ENCODE measurements at places on chromosomes 1 and 21. TPM values are rescaled to one million over a fixed set of nuclear protein-coding genes. Genes with fewer than 3 reads are reported as not detected.

- no peaks in the 10 kb centered on the region for H3K4me1 ChIP-seq
- H3K27me3 ChIP-seq: no peaks in the 10 kb centered on the region
- no peak for DNase-seq
- no peak overlapping the region for H3K4me3 ChIP-seq
- H3K27ac ChIP-seq: no peak overlapping the region
Measured at GRCh38 chr21:42688841-42689371, 35.5 kb downstream of the PDE9A start.

- H3K4me3 ChIP-seq: no peak overlapping the region
- H3K27ac ChIP-seq: no peak overlapping the region
- no peaks in the 10 kb centered on the region for H3K36me3 ChIP-seq
- no peaks in the 10 kb centered on the region for H3K27me3 ChIP-seq
- no peaks in the 10 kb centered on the region for H3K4me1 ChIP-seq
- DNase-seq: no peak
Measured at GRCh38 chr1:78560811-78561210, 59.4 kb upstream of the IFI44L start.

- H3K4me1 ChIP-seq: peaks cover 36% of the 10 kb centered on the region
- H3K36me3 ChIP-seq: peaks cover 98% of the 10 kb centered on the region
- no peak for DNase-seq
- H3K4me3 ChIP-seq: peak overlapping the region; percentile 95
Measured at GRCh38 chr1:39413902-39414528, 77.4 kb upstream of the BMP8A start.

- peaks cover 97% of the 10 kb centered on the region for H3K27me3 ChIP-seq
- no peaks in the 10 kb centered on the region for H3K36me3 ChIP-seq
- DNase-seq: no peak
- no peaks in the 10 kb centered on the region for H3K4me1 ChIP-seq
- H3K4me3 ChIP-seq: no peak overlapping the region
Measured at GRCh38 chr1:175388285-175388684, 195.7 kb upstream of the KIAA0040 start.

GRCh38 chr1:154192476-154192875 lies 576 bp upstream of the TPM3 start:
- H3K36me3 ChIP-seq: no peaks in the 10 kb centered on the region
- DNase-seq: no peak
- H3K27ac ChIP-seq: no peak overlapping the region
- H3K4me3 ChIP-seq: no peak overlapping the region

DNA sequence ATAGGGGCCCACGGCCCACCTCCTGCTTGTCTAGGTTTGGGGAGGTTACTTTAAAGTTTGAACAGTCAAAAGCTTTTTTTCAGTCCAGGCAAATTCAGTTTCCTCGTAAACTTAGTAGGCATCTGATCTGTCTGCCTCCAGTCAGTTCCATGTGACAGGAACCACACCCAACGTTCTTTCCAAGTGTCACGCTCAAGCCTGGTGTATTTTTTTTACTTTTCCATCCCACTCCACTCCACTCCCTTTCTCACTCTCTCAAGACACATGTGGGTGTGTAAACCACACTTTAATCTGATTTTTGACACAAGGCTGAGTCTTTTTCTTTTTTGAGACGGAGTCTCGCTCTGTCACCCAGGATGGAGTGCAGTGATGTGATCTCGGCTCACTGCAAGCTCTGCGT lies 60.3 kb upstream of the GPR153 start:
- no peaks in the 10 kb centered on the region for H3K4me1 ChIP-seq
- H3K36me3 ChIP-seq: no peaks in the 10 kb centered on the region
- H3K27me3 ChIP-seq: no peaks in the 10 kb centered on the region
- no peak for DNase-seq

- H3K4me3 ChIP-seq: no peak overlapping the region
- H3K27me3 ChIP-seq: peaks cover 5% of the 10 kb centered on the region
- peaks cover 12% of the 10 kb centered on the region for H3K4me1 ChIP-seq
Measured at GRCh38 chr1:224592636-224593582, 23.2 kb upstream of the CNIH3 start.

DNA sequence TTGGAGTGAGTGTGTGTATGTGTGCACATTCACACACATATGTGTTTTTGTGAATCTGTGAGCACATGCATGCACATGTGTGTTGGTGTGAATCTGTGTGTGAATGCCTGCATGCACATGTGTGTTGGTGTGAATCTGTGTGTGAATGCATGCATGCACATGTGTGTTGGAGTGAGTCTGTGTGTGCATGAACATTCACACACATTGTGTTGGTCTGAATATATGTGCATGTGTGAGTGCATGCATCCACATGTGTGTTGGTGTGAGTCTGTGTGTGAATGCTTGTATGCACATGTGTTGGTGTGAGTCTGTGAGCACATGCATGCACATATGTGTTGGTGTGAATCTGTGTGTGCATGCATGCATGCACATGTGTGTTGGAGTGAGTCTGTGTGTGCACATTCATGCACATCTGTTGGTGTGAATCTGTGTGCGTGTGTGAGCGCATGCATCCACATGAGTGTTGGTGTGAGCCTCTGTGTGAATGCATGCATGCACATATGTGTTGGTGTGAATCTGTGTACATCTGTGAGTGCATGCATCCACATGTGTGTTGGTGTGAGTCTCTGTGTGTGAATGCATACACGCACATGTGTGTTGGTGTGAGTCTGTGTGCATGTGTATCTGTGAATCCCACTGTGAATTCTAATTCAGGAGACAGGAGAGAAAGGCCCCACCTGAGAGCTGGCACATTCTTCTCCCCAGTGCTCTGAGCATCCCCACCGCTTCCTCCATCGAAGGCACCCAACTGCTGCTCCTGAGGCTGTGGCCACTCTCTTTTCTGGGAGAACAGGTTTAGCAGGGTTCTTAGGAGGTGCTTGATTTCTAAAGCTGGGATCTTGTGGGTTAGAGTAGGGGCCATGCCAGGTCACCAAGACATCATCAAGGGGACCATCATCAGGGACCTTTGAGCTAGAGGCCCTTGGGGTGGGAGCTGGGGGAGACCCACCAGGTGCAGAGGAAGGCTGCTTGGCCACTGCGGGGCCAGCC lies 117.5 kb upstream of the ARHGEF16 start:
- no peaks in the 10 kb centered on the region for H3K36me3 ChIP-seq
- H3K4me1 ChIP-seq: peaks cover 8% of the 10 kb centered on the region
- H3K4me3 ChIP-seq: peak overlapping the region; percentile 14

DNA sequence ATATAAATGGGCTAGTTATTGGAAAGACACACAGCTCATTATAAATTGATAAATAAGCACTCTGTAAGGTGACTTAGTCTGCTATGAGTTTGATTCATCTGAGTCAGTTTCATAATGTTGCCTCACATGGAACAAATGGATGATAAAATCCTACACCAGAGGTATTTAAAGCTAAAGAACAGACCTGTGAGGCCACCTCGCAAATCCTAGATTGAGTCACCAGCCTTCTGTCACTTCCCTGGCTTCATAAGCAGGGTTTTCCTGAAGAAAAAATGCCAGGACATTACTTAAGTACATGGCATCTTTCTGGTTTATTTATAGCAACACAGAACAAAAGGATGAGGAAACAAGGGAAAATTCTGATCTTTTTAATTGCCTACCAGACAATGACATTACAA lies 18.4 kb downstream of the CD2 start:
- DNase-seq: no peak
- H3K27me3 ChIP-seq: no peaks in the 10 kb centered on the region
- H3K4me3 ChIP-seq: no peak overlapping the region
- peaks cover 6% of the 10 kb centered on the region for H3K4me1 ChIP-seq

GRCh38 chr1:88985032-88985431 lies 7.4 kb downstream of the KYAT3 start:
- peak overlapping the region; percentile 89 for H3K27ac ChIP-seq
- peak overlapping the region; percentile 55 for H3K4me3 ChIP-seq
- no peaks in the 10 kb centered on the region for H3K27me3 ChIP-seq
- peak; percentile 76 for DNase-seq
- H3K36me3 ChIP-seq: peaks cover 47% of the 10 kb centered on the region

- peak overlapping the region; percentile 75 for H3K27ac ChIP-seq
- no peaks in the 10 kb centered on the region for H3K36me3 ChIP-seq
- no peaks in the 10 kb centered on the region for H3K27me3 ChIP-seq
- H3K4me3 ChIP-seq: no peak overlapping the region
Measured at GRCh38 chr1:211036381-211037060, 97.4 kb downstream of the KCNH1 start.

GRCh38 chr21:33514229-33514628 lies 22.7 kb upstream of the DNAJC28 start:
- no peaks in the 10 kb centered on the region for H3K27me3 ChIP-seq
- no peaks in the 10 kb centered on the region for H3K4me1 ChIP-seq
- no peak for DNase-seq
- peaks cover 32% of the 10 kb centered on the region for H3K36me3 ChIP-seq
- no peak overlapping the region for H3K27ac ChIP-seq
- H3K4me3 ChIP-seq: no peak overlapping the region

DNA sequence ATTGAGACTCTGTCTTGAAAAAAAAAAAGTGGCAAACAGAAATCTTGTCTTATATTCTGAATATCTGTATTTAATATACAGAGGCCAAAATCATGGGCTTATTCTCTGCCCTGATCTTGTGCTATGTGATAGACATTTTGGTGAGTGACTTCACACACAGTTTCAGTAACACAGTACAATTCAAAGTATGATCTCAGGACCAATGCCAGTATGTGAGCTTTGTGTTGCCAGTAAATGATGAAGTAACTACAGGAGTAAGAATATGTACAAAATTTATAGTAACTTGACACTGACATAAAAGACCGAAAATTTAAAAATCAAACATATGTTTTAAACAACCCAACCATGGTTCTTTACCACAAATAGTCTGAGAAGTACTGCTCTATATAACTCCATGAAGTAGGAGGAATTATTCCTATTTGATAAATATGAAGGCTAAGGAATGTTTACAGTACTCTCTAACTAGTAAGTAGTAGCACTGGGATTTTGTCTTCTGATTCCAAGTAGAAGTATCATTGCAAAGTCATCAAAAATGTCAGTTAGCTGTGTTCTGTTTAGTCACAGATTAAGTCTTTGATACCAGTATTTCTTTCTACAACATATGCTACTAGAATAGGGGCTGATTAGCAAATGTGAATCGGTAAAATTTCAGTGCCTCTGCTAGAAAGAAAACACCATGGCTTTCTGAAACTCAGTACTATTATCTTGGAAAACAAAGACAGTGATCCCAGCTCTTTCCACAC lies 25.3 kb downstream of the DPH5 start:
- no peaks in the 10 kb centered on the region for H3K27me3 ChIP-seq
- H3K4me3 ChIP-seq: no peak overlapping the region
- peaks cover 21% of the 10 kb centered on the region for H3K4me1 ChIP-seq
- H3K36me3 ChIP-seq: peaks cover 6% of the 10 kb centered on the region
- no peak overlapping the region for H3K27ac ChIP-seq
- no peak for DNase-seq

- peaks cover 13% of the 10 kb centered on the region for H3K4me1 ChIP-seq
- no peaks in the 10 kb centered on the region for H3K36me3 ChIP-seq
- H3K27me3 ChIP-seq: peaks cover 85% of the 10 kb centered on the region
Measured at GRCh38 chr1:153364766-153365666, 7.4 kb downstream of the S100A9 start.

- peak within 1 kb of the TSS; percentile 100 for H3K27ac ChIP-seq
- H3K27me3 ChIP-seq: no peaks in the 10 kb centered on the region
- peak; percentile 84 for DNase-seq
- H3K4me3 ChIP-seq: peak within 1 kb of the TSS; percentile 84
- peaks cover 69% of the 10 kb centered on the region for H3K36me3 ChIP-seq
Measured at GRCh38 chr1:244835276-244836134, at the start of gene COX20. Gene COX20, plus strand, starts transcription at chr1:244835658. Its CDS starts 57 bp downstream, at chr1:244835715.

DNA sequence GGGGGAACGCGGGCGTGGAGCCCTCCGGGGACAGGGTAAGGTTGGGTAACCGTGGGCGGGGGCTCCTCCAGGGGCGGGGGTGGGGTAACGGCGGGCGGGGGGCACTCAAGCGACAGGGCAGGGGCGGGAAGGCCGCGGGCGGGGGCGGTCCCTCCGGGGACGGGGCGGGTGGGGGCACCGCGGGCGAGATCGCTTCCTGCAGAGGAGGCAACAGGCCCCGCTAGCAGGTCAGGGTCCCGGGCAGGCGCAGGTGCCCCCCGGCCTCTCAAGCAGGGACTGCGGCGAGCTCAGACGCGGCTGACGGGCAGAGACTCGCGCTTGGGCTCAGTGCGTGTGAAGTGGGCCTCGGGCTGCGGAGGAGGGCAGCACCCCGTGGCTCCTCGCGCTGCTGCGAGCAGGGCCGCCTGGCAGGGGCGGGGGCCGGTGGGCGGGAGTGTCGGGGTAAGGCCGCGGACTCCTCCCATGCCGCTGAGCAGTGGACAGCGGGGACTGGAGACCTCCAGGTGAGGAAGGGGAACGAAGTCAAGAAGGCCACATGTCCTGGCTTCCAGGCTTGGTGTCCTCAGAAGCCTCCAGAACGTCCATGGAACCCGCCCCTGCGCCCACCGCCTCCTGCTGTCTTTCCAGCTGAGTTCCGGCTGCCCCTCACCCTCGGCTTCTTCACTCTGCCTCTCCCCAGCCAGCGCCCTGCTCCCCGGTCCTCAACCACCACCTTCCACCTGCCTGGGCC lies 627 bp upstream of the GNB1 start:
- H3K27me3 ChIP-seq: no peaks in the 10 kb centered on the region
- peaks cover 41% of the 10 kb centered on the region for H3K36me3 ChIP-seq
- H3K4me1 ChIP-seq: peaks cover 18% of the 10 kb centered on the region
- peak overlapping the region; percentile 79 for H3K4me3 ChIP-seq

GRCh38 chr1:203287898-203288297 lies 17.4 kb upstream of the BTG2 start:
- H3K4me1 ChIP-seq: peaks cover 30% of the 10 kb centered on the region
- peaks cover 12% of the 10 kb centered on the region for H3K27me3 ChIP-seq
- H3K36me3 ChIP-seq: peaks cover 13% of the 10 kb centered on the region
- no peak overlapping the region for H3K4me3 ChIP-seq

DNA sequence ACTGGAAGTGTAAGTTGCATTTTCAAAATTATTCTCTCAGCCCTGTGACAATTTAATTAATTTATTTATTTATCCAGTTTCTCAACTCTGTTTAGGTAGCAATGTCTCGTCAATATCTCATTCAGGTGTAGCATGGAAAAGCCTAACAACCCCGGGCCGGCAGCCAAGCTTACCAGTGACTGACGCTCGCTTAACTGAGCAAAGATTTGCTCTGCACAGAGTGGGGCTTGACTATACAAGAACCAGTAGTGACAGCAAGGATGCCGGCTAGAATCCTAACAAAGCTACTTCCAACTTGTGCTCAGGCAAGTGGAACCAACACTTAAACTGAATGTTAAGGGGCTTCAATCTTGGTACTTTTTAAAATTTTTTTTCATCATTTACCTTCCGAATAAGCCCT lies 80.9 kb upstream of the ESRRG start:
- H3K27ac ChIP-seq: no peak overlapping the region
- no peaks in the 10 kb centered on the region for H3K4me1 ChIP-seq
- H3K27me3 ChIP-seq: no peaks in the 10 kb centered on the region
- H3K36me3 ChIP-seq: no peaks in the 10 kb centered on the region
- no peak for DNase-seq
- H3K4me3 ChIP-seq: no peak overlapping the region

- no peaks in the 10 kb centered on the region for H3K27me3 ChIP-seq
- H3K4me3 ChIP-seq: no peak overlapping the region
- no peak for DNase-seq
- peaks cover 8% of the 10 kb centered on the region for H3K36me3 ChIP-seq
- H3K27ac ChIP-seq: no peak overlapping the region
Measured at GRCh38 chr1:67058761-67059160, 4.8 kb upstream of the SLC35D1 start.

- DNase-seq: no peak
- H3K4me3 ChIP-seq: no peak overlapping the region
- no peaks in the 10 kb centered on the region for H3K4me1 ChIP-seq
- H3K36me3 ChIP-seq: no peaks in the 10 kb centered on the region
- H3K27ac ChIP-seq: no peak overlapping the region
Measured at GRCh38 chr21:35005560-35006224, 43.4 kb downstream of the RUNX1 start.

Gene ACBD6
- total RNA-seq: 73.6 TPM

Gene PAPPA2
- 0.05 TPM for total RNA-seq

Gene KRTAP7-1
- total RNA-seq: not detected

Gene KRTAP10-11
- not detected for total RNA-seq
